ENCODE measurements at places on chromosomes 12 and 14.

DNA sequence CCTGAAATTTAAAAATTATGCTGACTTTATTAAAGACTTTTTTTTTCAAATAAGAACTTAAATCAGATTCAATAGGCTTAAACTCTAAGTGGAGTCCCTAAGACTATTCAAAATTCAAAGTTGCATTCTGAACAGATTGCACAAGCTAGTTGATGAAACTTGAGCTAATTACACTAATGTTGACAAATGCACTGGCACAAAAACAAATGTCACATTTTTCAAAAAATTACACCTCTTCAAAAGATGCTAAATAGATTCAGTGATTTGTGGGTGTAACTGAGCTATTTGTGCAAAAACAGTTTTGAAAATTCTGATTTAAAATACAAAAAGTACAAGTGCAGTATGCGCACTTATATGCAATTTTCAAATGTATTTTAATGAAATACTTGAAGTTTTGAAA, 205.4 kb downstream of the RERGL start:
- no peak for DNase-seq

DNA sequence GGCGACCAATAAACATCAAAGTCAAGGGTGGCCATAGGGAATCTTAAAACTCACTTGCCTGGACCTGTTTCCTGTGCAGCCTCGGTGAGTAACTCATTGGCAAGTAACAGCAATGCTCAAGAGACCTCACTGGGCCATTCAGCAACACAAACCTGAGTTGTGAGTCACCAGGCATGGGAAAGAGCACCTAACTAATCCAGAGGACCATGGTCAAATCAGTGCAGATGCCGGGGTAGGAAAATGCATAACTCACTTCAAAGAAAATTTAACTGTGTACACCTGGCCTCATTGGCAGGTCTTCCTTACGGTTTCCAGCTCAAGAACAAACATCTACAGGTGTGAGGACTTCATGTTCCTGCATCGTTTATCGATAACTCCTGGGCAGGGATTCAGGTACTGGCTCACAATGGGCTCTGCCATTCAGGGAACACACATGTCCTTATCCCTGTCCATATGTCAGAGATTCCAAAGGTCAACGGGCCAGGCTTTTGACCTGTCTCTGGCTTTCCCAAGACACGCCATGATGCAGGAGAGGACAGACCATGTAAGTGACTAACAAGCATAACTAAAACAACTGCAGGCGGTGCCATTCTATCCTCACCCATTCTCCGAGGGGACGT, 211.8 kb downstream of the ANO2 start:
- no peak for DNase-seq

GRCh38 chr14:36952689-36953088, 219.7 kb downstream of the SLC25A21 start:
- no peak for DNase-seq

- no peak for DNase-seq
Measured at GRCh38 chr12:124689631-124690030, 122.2 kb upstream of the NCOR2 start.

DNA sequence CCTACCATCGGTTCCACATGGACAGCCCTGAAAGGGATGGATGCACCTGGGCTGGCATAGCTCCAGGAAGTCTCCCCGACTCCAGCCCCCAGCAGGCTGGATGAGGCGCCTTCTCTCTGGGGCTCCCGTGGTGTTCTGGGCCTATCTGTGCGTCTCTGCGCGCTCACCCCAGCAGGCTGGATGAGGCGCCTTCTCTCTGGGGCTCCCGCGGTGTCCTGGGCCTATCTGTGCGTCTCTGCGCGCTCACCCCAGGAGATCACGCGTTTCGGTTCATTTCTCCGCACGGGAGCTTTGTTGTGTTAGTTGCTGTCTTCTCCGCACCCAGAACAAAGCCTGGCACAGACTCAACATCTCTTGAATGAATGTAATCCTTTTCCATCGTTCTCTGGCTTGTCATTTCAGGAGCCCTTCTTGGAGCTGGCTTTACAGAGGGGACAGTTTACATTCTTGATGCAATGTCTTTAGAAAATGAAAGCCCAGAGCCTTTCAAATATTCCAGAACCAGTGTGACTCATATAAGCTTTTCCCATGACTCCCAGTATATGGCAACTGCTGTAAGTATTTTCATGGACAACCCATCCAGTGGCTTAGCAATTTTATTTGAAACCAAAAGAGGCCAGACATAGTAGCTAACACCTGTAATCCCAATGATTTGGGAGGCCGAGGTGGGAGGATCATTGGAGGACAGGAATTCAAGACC, 40.3 kb downstream of the CFAP251 start:
- DNase-seq: no peak

- DNase-seq: no peak
Measured at GRCh38 chr12:110205931-110206330, 75.1 kb upstream of the ATP2A2 start.

DNA sequence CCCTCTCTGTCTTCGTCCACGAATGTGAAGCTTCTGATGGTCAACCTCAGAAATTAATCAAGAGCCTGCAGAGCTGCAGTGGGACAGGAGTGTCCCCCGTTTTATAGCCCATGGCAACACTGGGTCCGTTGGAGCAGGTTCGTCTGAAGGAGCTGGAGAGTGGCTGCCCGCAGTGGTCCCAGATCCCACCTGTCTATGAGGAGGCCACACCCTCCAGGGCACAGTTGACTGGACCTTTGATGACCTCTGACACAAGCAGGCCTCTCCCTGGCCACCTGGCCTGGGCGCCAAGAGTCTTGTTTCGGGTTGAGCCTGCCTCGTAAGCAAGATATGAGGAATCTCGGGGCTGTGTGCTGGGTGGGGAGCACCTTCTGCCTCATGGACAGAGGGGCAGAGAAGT, 100.7 kb upstream of the SFSWAP start:
- no peak for DNase-seq

GRCh38 chr14:103472939-103473338, 49.7 kb downstream of the CKB start:
- no peak for DNase-seq

GRCh38 chr14:77271113-77271710, at the start of gene NGB:
Gene NGB (minus strand): TSS chr14:77271206. CDS start chr14:77270937, 269 bp downstream.
- DNase-seq: no peak

Data from stimulated activated CD4-positive, alpha-beta T cell treated with anti-CD3 and anti-CD28 coated beads, Interleukin-12 subunit alpha, Interleukin-12 subunit beta, amount 100 ng/mL, for 4 hours (primary cell).